Pancreas (tissue), 10 donors: ENCODE measurements at places on chromosomes 1 and 21. TPM values are rescaled to one million over a fixed set of nuclear protein-coding genes. Genes with fewer than 3 reads are reported as not detected.
A peak's percentile ranks its signal among the peaks of the same experiment; 100 is the strongest.

DNA sequence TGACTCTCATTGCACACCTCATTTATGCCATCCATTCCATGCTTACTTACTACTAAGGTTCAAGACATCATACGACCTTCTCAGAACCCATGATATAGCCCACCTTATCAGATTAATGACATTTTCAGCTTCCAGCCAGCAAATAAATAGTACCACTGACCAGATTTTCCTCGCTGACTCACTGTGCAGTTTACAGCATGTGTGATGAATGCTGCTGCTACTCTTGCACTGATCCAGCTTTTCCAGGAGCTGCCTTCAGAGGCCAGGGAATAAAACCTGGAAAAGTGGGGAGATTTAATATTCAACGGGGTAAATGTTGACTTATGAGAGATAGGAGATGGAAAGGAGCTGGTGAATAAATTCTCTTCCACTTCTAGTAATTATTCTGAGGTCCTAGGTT is 247.1 kb downstream of the COL11A1 start:
- no peak for DNase-seq

DNA sequence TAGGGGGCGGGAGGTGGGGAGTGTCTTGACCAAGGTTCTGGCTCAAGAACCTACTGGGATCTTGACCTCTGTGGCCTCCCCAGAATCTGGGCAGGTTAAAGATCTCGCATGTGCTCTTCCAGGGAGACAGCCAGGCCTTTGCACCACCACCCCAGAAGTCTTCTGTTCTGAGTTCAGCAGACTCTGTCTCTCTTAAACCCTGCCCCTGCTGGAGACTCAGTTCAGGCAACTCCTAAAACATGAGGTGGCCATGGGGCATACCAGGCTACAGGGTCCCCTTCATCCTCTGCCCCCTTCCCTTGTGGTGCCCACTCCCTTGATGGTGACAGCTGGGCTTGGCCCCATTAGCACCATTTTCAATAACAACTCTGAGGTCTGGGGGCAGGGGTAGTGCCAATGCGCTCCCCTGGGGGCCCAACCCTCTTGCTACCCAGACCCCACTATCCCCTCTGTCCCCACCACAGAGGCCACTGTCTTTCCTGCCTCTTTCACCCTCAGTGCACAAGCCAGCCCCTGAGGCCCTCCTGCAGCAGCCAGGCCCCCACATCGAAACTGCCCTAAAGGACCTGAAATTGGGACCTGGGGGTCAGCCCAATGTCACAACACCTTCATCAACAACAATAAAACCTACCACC is 132.7 kb upstream of the RUNX3 start:
- peak; percentile 14 for DNase-seq

GRCh38 chr1:164683235-164683634 is 124.3 kb downstream of the PBX1 start:
- no peak for DNase-seq

- no peak for DNase-seq
Observed at GRCh38 chr1:206809504-206810084, 37.3 kb upstream of the IL10 start.

GRCh38 chr1:163094182-163094581 is 25.0 kb downstream of the RGS4 start:
- no peak for DNase-seq

GRCh38 chr21:44713846-44714245 is 2.5 kb upstream of the TSPEAR start:
- no peak for DNase-seq

DNA sequence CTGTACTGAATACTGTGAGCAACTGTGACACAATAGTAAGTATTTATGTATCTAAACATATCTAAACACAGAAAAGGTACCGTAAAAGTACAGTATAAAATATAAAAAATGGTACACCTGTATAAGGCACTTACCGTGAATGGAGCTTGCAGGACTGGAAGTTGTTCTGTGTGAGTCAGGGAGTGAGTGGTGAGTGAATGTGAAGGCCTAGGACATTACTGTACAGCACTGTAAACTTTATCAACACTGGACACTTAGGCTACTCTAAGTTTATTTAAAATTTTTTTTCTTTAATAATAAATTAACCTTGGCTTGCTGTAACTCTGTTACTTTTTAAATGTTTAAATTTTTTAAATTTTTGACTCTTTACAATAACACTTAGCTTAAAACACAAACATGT is 24.5 kb upstream of the SHCBP1L start:
- DNase-seq, result no peak

GRCh38 chr1:155126556-155127104 is 1.0 kb upstream of the EFNA1 start:
- peak; percentile 77 for DNase-seq

The MMEL1 gene
- 3.1 TPM for total RNA-seq

The SLAMF7 gene
- total RNA-seq, result 6.5 TPM

The HRNR gene
- total RNA-seq, result not detected

The RPTN gene
- not detected for total RNA-seq
